Activated T-helper 1 cell treated with anti-CD3 and anti-CD28 coated beads, Interleukin-12 subunit alpha, Interleukin-12 subunit beta, Interleukin-2, Interleukin-4 antibody, amounts not matched to agents 30 ng/mL and 10 ng/mL and 1 ng/mL, durations not matched to agents 14 hours and 24 hours and 36 hours (primary cell): ENCODE measurements at places on chromosomes 16 and 17.
A peak's percentile ranks its signal among the peaks of the same experiment; 100 is the strongest.

DNA sequence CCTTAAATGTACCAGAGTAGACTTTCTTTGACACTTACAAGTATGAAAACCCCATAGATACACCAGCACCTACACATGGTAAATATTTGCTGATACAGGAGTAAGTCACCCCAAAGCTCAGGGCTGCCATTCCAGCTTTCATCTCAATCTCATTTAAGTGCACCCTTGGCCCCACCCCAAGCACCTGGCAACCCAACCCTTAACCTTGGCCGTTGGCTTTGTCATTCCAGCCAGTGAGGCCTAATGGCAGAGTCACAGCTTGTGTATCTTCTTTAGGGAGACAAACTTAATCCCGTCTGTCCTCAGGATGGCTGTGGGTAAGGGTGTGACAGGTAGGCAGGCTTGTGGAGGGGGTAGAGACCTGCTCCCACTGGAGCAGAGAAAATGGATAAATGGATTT is 31.5 kb upstream of the TMEM220 start:
- DNase-seq: no peak

DNA sequence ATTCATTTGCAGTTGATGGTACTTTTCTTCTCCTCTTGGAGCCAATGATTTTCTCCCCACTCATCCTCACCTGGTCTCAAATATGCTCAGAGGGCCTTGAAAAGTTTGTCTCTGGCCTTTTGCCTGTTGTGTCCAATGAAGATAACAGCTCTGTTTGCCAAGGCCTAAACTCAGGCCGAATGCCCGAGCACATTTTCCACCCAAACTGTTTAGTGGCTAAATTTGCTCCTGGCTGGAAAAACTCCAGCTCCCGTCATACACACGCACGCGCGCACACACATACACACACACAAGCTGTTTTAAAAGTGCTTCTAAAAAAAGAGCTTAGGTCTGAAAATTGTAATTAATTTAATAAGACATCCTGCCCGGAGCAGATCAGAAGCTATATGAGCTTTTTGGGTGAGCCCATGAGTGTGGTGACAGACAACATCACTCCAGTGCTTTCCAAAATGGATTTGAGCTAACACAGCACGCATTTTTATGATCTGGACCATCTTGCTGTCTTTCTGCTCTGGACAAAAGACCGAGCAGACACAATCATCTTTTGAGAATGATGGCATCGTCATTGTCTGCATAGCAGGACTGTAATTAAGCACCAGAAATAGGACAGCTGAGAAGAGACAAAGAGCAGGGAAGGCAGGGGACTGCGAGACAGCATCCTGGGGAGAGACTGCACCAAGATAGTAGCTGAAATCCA is 48.9 kb downstream of the IRX6 start:
- no peak for DNase-seq

DNA sequence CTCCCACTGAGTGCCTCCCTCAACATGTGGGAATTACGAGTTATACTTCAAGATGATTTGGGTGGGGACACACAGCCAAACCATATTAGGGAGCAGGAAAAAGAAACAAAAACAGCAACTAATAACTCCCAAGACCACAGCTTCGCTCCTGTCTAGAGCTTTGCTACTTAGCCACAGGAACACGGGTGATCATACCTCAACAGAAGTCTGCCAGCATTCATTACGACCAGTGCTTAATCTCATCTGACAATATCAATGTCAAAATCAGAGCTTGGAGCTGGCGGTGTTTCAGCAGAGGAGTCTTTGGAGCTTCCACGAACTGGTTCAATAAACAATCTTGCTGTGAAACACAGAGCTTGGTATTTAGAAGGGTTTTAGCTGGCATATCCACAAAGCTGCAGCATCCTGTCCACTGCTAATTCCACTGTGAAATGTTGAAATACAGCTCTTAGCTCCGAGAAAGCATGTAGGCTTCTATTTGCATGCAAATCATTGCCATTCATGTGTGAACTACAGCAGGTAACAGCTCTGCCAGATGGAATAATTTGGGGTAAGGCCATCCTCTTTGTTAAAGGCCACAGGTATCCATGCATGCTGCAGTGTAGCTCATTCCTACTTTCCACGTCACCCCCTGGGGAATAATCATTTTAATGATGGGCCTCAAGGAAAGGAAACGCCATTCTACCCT is 128.4 kb upstream of the GOT2 start:
- DNase-seq: no peak

DNA sequence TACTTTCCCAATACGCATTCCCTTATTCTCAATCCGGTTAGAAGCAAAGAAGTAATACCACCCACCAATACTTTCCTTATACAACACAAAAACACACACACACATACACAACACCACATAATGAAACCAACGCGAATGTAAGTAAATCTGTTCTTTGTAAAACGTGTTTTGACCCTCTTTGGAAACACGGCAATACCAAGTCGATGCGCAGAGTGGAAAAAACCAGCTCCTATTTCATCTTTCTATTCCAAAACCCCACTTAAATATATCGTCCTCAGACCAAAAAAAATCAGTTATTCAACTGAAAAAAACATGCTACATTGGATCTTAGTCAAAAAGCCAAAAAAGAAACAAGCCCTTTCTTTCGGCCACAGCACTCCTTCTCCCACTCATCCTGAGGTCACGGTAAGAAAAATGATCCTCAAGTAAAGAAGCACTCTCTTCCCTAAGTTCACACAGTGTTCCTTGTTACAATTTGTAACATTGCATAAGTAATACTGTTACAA is 31.0 kb upstream of the ARL4D start:
- DNase-seq: peak; percentile 66

GRCh38 chr17:50871364-50871763 is 5.2 kb upstream of the TOB1 start:
- DNase-seq: peak; percentile 59

GRCh38 chr17:68853439-68853838 is 101.8 kb downstream of the ABCA8 start:
- DNase-seq: no peak

DNA sequence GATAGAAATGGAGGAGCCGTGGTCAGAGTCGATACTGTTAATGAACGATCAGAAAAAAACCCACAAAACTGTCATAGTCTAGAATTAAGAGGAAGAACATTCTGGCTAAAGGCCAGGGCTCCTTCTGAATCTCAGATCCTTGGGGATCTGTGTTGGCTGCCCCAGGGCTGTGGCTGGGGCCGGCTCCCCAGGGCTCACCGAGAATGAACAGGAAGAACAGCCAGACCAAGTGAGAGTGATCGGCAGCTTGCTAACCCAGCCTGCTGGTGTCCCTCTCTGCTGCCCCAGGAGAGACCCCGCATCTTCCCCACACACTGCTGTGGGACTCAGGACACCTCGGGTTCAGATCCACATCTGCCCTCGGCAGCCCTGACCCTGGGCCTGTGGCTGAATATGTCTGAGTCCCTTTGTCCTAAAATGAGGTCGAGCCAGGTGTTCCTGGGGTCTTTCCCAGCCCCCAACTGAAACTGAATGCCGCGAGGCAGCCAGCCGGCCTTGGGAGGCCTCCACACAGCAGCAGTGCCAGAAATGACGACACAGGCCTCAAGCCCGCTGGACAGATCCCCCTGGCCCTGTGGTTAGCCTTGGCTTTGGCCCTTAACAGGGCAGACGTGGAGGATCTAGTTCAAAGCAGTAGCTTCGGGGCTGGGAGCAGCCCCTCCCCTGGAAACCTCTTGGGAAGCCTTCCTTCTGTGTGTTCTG is 23.9 kb upstream of the CLEC18A start:
- DNase-seq: no peak

DNA sequence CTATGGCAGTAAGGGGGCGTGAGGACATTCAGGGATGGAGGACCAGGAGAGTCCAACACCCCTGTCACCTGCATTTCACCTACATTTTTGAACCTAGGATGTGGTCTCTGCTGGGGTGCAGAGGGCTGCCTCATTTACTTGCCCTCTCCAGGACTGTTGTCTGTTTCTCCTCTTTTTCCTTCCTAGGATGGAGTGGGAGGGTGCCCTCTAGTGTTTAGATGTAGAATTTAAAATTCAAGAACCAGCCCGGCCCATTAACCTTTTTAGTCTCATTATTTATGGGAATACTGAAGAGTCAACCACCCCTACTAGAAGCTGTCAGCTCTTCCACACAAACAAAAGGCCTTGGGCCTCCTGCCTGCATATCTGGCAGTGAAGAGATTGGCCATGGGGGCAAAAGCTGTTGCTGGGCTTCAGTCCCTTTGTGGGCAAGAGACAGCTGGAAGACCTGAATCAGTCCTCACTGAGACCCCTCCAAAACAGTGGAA is 2.5 kb upstream of the STARD3 start:
- peak; percentile 6 for DNase-seq
